Hypothalamus (tissue), 51 donors: ENCODE measurements at places on chromosomes 16 and 17.

- no peak for DNase-seq
Measured at GRCh38 chr16:65308506-65308905, 186.6 kb upstream of the CDH11 start.

- no peak for DNase-seq
Measured at GRCh38 chr17:72984926-72985325, 107.6 kb downstream of the SLC39A11 start.

GRCh38 chr16:84483882-84484565 lies 20.4 kb downstream of the MEAK7 start:
- DNase-seq = no peak

DNA sequence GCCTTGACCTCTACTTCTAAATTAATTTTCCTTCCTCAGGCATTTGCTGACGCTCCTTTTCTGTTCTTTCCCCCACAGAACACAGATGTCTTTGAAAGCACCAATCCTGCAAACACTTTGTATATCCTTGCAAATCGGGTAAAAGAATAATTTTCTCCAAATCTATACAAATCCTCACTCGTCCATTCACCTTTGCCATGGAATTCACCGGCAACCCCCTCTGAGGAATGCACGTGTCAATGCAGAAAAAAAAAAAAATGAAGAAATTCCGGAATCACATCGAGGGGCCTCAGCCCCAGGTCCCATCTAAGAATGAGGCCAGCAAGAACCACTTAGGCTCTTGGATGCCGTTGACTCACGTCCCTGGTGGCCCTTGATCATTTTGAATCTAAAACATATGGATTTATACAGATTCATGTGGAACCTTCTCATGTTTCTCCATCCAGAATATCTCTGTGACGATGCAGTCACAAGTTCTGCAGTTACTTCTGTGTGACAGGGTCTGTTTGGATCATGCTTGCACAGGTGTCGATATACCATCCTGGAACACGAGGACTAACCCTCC lies 136.9 kb downstream of the RBFOX3 start:
- DNase-seq = no peak

DNA sequence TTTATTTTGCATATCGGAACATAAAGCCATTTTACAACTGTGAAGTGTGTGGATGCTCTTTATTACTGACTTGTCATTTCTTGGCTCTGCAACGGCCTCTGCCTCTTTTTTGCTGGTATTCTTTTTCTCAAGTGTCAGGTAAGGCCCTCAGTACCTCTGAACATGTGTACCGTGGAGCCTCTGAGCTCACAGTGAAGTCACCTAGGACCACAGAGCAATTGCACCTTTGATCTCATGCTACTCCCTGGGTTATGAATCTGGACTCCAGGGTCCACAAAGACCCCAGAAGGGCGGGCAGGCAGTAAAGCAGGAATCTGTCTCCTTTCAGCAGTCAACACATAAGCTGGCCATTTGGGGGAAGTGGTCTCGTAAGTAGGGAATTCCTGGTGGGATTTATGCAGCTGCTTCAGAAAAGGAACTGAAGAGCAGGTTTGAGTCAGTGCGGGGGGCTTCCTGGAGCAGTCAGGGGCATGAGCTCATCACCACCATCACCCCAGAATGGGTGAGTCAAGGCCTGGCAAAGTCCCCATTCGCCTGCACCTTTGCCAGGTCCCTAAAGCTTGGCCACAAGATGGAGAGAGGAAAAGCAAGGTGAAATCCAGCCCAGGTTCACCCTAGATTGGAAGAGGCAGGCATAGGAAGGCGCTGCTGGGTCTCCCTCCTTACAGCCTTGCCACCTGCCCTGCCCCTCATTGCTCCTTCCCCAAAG lies 33.0 kb downstream of the TBX4 start:
- DNase-seq = no peak

- DNase-seq = no peak
Measured at GRCh38 chr16:11687601-11688519, 19.6 kb downstream of the SNN start.

GRCh38 chr17:18025945-18026776 lies 12.8 kb downstream of the ATPAF2 start:
- no peak for DNase-seq

- DNase-seq = no peak
Measured at GRCh38 chr17:57327176-57327970, 71.0 kb downstream of the MSI2 start.
